ENCODE measurements at places on chromosomes 12 and 14. TPM values are rescaled to one million over a fixed set of nuclear protein-coding genes. Genes with fewer than 3 reads are reported as not detected.

DNA sequence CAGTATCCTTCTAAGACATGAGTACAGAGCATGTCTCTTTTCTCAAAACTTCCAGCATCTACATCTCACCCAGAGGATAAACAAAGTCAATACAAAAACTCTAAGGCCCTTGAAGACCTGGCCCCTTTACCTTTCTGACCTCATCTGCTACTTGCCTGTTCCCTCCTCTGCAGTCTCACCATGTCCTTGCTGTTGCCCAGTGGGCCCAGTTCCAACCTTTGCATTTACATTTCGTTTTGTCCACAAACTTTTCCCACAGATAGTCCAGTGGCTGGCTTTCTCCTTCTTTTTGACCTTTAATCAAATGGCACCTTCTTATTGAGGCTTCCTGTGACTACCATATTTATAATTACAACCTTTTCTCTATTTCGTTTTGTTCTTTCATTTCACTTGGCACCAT is 1.6 kb downstream of the IRAK4 start:
- peaks cover 60% of the 10 kb centered on the region for H3K4me1 ChIP-seq
- H3K4me3 ChIP-seq, result peak overlapping the region; percentile 93

CNTN1 gene
- not detected for total RNA-seq

DNA sequence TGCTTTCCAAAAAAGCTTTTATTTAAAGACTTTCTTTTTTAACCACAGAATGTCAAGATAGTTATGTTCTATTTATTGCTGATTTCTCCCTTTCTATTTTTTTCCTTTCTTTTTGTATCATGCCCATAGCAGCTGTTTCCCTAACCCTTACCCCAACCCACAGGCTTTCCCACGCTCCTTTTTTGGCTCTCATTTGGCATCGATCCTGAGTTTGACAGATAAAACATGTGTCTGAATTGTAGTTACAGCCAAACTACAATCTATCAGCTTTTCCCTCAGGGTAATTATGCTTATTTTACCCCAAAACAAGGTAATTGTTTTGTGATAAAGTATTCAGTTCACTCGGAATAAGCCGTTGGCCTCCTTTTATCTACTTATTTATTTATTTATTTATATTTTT is 46.7 kb downstream of the PDE3A start:
- no peak for DNase-seq
- H3K4me3 ChIP-seq, result no peak overlapping the region
- no peak overlapping the region for H3K27ac ChIP-seq

DNA sequence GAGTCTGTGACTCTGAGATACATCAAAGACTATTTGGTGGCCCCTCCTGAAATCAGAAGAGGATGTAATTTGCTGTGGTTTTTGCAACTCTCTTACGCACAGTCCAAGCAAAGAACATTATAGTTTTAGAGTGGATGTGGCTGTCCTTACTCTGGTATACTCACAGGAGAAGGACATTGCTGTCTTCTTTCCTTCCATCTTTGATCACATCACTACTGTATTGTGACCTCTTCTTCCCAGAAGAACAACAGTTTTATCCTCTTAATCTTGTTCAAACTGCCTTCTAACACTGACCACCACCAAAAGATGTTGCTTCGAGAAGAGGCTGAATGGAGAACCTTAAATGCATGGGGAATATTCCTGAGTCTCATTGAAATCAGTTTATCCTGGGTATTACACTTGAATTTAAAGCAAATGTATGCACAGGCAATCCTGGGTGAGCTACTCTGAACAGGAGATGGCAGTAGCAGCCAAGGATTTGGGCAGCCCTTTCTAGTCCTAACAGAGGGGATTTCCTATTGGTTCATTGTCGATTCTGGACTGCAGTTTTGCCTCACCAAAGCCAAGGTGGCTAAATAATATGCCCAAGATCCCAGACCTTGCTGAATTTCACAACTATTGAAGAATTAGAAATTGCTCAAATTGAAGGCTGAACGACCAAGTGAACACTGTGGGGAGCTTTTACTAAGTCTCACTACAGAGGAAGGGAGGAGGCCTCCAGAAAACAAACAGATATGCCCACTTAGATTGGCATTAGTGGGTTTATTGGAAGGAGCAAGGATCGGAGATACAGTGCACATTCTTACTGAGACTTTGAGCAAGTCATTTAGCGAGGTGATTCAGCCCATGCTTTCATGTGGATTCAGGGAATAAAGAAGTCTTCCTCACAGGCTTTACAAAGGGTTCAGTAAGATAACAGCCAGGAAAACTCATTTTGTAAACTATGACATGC is 282.8 kb downstream of the PAWR start:
- no peak overlapping the region for H3K4me3 ChIP-seq
- no peaks in the 10 kb centered on the region for H3K27me3 ChIP-seq
- H3K36me3 ChIP-seq, result no peaks in the 10 kb centered on the region
- DNase-seq, result peak; percentile 26

DNA sequence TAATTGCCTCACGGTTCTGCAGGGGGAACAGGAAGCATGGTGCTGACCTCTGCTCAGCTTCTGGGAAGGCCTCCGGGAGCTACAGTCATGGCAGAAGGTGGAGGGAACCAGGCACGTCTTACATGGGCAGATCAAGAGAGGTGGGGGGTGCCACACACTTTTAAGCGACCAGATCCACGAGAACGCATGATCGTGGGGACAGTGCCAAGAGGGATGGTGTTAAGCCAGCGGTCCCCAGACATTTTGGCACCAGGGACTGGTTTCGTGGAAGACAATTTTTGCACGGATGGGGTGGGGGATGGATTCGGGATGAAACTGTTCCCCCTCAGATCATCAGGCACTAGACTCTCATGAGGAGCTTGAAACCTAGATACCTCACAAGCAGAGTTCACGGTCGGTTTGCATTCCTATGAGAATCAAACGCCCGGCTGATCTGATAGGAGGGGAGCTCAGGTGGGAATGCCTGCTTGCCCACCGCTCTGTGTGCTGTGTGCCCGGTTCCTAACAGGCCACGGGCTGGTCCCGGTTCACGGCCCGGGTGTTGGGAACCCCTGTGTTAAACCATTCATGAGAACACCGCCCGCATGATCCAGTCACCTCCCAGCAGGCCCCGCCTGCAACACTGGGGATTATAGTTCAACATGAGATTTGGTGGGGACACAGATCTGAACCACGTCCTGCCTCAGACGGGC is 96.9 kb downstream of the ADGRD1 start:
- H3K27me3 ChIP-seq, result no peaks in the 10 kb centered on the region
- DNase-seq, result no peak
- no peaks in the 10 kb centered on the region for H3K36me3 ChIP-seq
- H3K27ac ChIP-seq, result no peak overlapping the region
- H3K4me3 ChIP-seq, result no peak overlapping the region
- peaks cover 8% of the 10 kb centered on the region for H3K4me1 ChIP-seq

EFS gene
- total RNA-seq, result not detected

GUCY2C gene
- total RNA-seq, result not detected

GRCh38 chr12:116226026-116226425 is 51.5 kb downstream of the MED13L start:
- H3K4me3 ChIP-seq, result no peak overlapping the region
- peaks cover 9% of the 10 kb centered on the region for H3K36me3 ChIP-seq
- H3K27me3 ChIP-seq, result no peaks in the 10 kb centered on the region
- peaks cover 22% of the 10 kb centered on the region for H3K4me1 ChIP-seq
- DNase-seq, result no peak

C14orf132 gene
- total RNA-seq, result 2.3 TPM

All from activated CD8-positive, alpha-beta T cell treated with anti-CD3 and anti-CD28 coated beads for 36 hours (primary cell).